ENCODE measurements at places on chromosomes 4 and X.

DNA sequence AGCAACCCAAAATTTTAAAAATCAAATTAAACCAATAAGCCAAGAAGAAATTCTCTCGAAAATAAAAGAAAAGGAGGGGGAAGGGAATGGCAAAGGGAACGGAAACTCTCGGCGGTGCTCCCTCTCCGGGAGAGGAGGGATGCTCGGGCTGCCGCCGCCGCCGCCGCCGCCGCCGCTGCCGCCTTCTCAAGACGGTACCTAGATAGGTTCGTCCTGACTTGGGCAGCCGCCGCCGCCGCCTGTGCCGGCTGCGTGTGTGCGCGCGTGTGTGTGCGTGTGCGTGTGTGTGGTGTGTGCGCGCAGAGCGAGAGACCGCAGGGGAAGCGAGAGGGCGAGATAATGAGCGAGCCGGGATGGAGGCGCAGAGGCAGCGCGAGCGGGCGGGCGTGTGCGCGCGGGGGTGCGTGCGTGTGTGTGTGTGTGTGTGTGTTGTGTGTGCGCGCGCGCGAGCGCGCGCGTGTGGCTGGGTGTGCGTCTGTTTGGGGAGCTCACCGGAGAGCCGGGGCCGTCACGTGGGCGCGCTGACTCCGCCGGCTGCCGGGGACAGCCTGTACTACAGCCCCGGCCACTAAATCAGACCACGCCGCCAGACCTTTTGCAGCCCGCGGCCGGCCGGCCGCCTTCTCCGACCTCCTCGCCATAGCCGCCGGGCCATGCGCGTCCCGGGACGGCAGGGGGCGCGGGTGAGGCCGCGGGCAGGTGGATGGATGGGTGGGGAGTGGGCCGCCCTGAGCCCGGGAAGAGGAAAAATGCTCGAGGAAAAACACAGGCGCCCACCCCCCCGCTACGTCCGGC lies 111.6 kb downstream of the DHX15 start:
- peak; percentile 62 for DNase-seq

DNA sequence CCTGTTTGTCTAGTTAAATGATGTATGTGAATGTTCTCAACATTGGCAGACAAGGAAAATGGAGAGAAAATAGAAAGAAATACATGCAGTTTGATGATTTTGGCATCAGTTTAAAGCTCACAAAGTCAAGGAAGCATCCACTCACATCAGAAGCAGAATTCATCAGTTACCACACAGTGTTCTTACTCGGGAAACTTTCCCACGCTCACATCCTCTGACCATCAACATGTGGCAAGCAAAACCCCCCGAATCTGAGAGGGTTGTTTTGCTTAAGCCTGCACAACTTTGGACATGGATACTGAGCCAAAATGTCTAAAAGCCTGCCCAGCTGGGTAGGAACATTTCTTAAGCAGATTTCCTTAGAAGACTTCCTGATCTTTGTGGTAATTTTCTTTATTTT lies 407.6 kb downstream of the ANKRD50 start:
- no peak for DNase-seq

GRCh38 chr4:185210102-185210981 lies 944 bp downstream of the SNX25 start:
- DNase-seq, result peak; percentile 54

DNA sequence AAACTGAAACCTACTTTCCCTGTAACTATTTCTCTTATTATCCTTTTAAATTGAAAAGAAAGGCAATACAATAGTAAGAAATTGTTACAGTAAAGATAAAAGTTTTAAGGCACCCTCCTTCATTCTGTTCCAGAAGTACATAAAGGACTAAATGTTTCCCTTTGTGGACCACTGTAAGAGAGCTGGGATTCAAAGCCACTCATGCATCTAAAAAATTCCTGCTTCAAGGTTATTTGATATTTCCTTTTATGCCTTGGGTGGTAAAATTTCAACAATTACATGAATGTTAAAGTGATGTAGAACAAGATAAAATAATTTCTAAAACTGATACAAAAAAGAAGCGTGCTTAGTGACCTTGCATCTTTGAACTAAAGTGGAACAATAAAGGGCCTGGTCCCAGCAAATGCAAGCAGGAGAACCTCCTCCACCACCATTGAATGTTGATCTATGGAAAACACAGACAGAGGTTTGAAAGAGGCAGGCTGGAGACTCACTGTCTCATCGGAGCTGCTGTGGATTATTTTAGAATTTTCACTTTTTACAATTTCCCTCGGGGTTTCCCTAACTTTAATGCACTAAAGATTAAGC lies 42.3 kb upstream of the PRSS12 start:
- no peak for DNase-seq

- peak; percentile 10 for DNase-seq
These were observed 43.8 kb upstream of the WDR1 start for GRCh38 chr4:10160281-10160856.

- no peak for DNase-seq
These were observed 251.8 kb upstream of the GALNTL6 start for GRCh38 chr4:171561419-171561818.

DNA sequence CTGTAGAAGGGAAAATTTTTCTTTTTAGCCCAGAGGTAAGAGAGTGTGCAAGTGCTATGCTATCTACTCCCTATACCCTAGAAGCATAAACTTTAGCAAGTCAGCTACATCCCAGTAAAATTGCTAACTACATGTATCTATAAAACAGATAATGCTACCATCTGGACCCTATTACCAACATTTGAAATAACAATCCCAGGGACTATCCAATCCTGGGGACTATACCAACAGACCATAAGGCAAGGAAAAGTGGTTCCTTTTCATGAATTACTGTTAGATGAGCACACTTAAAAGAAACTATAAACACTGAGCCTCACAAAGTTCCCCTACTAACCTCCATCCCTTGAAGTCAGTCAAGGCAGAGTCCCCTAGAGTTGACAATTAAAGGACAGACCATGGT lies 213.6 kb upstream of the VEGFC start:
- no peak for DNase-seq

DNA sequence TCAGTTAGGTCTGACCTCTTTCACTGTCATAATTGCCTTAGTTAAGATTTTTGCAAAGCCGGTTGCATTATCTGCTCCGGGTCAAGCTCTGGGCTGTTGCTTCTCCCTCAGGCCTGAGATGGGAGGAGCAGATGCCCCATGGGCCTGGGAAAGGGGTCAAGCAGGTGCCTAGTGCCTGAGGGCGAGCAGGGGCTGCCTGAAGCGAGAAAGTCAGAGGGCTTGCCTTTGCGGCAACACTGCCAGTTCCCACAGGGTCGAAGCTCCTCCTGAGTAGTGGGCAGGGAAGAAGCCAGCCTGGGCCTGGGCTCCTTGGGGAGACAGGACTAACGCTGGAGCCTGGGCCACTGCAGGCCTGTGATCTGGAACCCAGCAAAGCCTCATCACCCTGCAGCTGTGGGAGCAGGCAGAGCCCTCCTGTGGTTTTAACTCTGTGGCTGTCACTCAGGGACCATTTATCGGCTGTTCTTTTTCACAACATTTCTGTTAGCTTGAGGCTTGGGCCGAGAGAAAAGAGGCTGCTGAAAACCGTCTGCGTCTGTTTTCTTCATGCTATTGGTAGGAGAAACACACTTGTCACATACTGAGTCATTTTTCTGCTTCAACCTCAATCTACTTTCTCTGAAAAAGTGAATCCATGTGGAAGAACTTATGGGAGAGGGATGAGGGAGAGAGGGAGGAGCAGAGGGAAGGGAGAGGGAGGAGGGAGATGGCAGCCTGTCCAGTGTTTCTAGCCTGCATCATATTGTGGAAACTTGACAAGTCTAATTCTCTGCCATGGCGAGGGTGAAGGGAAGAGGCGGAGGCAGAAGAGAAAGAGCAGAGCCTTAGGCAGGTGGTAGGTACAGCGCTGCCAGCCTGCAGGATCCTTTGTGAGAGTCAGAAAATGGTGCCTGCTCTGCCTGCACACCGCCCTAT lies 68.4 kb downstream of the RHOH start:
- peak; percentile 53 for DNase-seq

GRCh38 chr4:57104706-57105560 lies 5.3 kb downstream of the IGFBP7 start:
- DNase-seq, result no peak

GRCh38 chr4:1053080-1053661 lies 41.7 kb downstream of the FGFRL1 start:
- DNase-seq, result no peak

GRCh38 chrX:68139791-68140190 lies 293.5 kb downstream of the OPHN1 start:
- DNase-seq, result no peak

GRCh38 chr4:152643153-152644035 lies 36.4 kb downstream of the TMEM154 start:
- peak; percentile 19 for DNase-seq

- DNase-seq, result no peak
These were observed 1.9 kb upstream of the VEGFC start for GRCh38 chr4:176794651-176795050.

DNA sequence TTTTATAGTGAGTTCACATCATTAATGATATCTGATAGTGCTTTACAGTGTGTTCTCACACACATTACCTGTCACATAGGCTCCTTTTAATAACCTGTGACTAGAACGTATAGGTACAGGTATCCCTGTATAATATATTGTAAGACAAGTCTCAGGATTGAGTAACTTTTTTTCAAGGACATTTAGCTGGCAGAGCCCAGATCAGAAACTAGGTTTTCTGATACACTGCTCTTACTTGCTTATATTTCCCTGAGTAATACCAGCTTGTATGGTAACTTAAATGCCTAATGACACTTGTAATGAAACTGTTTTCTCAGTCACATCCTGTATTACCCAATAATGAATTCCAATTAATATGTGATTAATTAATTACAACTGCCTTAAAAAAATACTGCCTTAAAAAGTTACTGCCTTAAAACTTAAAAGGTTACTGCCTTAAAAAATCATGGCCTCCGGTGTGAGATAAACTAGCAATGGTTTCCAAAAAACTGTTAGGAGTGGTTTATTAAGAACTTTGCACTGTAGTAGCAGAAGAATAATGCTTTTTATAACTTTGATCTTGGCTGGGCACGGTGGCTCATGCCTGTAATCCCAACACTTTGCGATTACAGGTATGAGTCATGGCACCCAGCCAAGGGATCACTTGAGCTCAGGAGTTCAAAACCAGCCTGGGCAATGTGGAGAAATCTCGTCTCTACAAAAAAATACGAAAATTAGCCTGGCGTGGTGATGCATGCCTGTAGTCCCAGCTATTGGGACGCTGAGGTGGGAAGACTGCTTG lies 11.9 kb downstream of the COPS4 start:
- no peak for DNase-seq

DNA sequence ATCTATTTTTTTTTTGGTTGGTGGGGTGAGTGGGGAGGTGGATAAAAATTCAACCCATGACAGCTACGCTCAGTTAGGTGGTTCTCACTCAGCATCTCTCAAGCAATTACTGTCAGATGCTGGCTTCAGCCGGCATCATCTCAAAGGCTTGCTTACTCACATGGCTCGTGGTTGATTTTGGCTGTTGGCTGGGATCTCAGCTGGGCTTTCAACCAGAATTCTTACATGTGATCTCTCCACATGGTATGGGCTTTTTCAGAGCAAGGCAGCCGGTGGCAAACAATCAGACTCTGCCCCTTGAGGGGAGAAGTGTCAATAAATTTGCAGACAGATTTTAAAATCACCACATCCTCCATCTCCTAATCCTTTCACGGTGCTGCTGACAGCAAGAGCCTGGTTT lies 47.2 kb downstream of the SLC34A2 start:
- DNase-seq, result no peak

- peak; percentile 57 for DNase-seq
These were observed 47.2 kb upstream of the LAS1L start for GRCh38 chrX:65581661-65582339.

Measured in CD4-positive, alpha-beta memory T cell (primary cell).